B cell (primary cell): ENCODE measurements at places on chromosomes 1 and 21. TPM values are rescaled to one million over a fixed set of nuclear protein-coding genes. Genes with fewer than 3 reads are reported as not detected.

The BSND gene
- total RNA-seq = not detected in 2 replicates

DNA sequence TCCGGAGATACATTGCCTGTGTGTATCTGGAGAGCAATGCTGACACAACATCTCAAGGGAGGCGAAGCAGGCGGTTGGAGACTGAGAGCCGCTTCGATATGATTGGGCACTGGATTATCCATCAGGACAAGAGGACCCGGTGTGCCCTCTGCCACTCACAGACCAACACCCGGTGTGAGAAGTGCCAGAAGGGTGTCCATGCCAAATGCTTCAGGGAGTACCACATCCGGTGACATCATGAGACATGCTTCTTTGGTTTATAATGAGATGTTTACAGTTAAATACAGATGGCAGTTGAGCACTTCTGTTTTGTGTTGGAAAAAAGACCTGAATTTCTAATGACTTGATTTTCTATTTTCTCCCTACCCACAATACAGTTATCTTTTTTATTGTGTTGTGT lies 12.1 kb downstream of the PGBD2 start:
- DNase-seq = no peak
- no peak overlapping the region for H3K4me3 ChIP-seq
- H3K4me1 ChIP-seq = peaks cover under 1% of the 10 kb centered on the region

GRCh38 chr1:174408146-174408545 lies 39.6 kb upstream of the GPR52 start:
- no peak overlapping the region for H3K4me3 ChIP-seq
- no peaks in the 10 kb centered on the region for H3K4me1 ChIP-seq
- H3K27ac ChIP-seq = no peak overlapping the region
- DNase-seq = no peak
- H3K36me3 ChIP-seq = peaks cover 1% of the 10 kb centered on the region
- no peaks in the 10 kb centered on the region for H3K27me3 ChIP-seq

GRCh38 chr1:86948212-86948611 lies 33.8 kb downstream of the HS2ST1 start:
- no peak overlapping the region for H3K4me3 ChIP-seq
- H3K36me3 ChIP-seq = no peaks in the 10 kb centered on the region
- H3K27ac ChIP-seq = no peak overlapping the region
- no peak for DNase-seq

DNA sequence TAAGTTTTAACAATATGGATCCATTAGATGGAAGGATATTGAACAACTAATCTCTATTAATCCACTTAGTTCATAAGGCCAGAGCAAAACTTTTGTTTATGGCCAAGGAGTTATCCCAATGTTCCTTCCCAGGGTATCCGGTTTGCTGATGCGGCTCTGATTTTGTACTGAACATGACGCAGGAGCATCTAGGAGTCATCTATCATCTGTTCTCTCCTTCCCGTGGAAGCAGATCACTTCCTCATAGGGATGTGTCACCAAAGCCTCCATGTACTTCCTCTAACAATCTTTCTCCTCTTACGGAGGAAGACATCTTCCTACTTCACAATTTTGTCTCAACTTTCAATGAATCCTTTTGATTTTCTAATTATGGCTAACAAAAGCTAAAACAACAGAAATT lies 206.6 kb downstream of the APP start:
- no peak overlapping the region for H3K4me3 ChIP-seq
- no peak overlapping the region for H3K27ac ChIP-seq
- no peak for DNase-seq

DNA sequence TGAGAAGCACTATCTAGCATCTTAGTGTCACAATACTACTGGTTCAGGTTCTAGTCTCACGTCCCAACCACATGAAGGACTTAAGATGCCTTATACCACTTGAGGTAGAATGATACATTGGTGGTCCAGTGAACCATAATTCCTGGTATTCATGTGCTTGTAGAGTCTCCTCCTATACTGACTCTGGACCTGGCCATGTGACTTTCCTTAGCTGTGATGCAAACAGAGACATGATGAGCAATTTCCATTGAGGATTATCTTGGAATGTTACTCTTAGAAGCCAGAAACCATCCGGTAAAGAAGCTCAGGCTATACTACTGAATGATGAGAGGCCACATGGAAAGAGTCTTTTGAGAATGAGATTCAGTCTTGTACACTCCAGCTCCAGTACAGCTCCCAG lies 105.7 kb downstream of the NME7 start:
- H3K4me3 ChIP-seq = no peak overlapping the region
- H3K27me3 ChIP-seq = no peaks in the 10 kb centered on the region
- no peaks in the 10 kb centered on the region for H3K4me1 ChIP-seq
- no peaks in the 10 kb centered on the region for H3K36me3 ChIP-seq

The LAMC1 gene
- 27.0 and 34.0 TPM in 2 replicates for total RNA-seq

- no peak overlapping the region for H3K4me3 ChIP-seq
- H3K27me3 ChIP-seq = peaks cover 27% of the 10 kb centered on the region
- no peaks in the 10 kb centered on the region for H3K36me3 ChIP-seq
- H3K4me1 ChIP-seq = peaks cover 13% of the 10 kb centered on the region
- DNase-seq = no peak
Observed at GRCh38 chr1:109247401-109248365, 1.7 kb upstream of the CELSR2 start.

The CNR2 gene
- total RNA-seq = 45.6 and 47.4 TPM in 2 replicates
